ENCODE measurements at places on chromosomes 12 and 14.

DNA sequence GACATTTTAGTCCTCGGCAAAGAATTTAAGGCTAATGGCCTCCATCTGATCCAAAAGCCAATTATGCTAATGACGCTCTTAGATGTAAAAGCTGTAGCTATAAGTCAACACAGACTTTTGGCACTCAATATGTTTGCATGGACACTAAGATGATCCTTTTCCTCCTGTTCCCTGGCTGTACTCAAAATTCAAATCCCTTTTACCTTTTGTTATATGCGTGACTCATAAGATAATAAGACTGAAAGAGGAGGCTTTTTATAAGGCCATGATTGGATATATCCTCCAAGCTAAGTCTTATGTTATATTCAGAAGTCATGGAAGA is 89.8 kb downstream of the PDZRN4 start:
- no peak for DNase-seq

DNA sequence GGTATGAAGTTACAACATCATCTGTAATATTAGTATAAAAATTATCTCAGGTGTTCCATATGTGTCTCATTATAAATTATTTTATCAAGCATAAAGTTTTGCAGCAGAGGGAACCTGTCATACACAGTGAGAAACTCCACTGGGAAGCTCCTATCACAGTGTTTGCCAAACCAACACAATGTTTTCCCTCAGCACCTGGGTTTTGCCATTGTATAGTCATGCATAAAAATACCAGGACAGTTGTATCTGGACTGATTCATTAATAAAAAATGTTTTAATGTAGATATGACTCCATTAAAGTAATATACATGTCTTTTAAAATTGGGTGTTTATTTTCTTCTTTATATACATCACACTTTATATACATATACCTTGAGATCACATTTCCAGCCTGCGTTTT is 56.6 kb downstream of the METTL25 start:
- no peak for DNase-seq

DNA sequence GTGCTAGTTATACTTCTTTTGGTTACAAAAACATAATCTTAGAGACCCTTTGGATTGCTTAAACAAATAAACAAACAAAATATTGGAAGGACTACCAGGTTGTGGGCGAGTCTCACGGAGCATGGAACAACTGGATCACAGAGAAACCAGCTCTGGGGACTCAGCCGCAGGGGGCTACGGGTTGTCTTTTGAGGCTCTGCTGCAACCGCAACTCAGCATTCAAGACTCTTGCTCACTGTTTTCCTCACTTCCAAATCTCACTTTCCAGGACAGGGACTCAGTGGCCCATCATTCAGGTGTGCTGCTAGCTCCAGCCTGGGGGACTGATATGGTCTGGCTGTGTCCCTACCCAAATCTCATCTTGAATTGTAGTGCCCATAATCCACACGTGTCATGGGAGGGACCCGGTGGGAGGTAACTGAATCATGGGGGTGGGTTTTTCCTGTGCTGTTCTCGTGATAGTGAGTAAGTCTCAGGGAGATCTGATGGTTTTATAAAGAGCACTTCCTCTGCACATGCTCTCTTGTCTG is 14.0 kb upstream of the SERPINA4 start:
- no peak for DNase-seq

DNA sequence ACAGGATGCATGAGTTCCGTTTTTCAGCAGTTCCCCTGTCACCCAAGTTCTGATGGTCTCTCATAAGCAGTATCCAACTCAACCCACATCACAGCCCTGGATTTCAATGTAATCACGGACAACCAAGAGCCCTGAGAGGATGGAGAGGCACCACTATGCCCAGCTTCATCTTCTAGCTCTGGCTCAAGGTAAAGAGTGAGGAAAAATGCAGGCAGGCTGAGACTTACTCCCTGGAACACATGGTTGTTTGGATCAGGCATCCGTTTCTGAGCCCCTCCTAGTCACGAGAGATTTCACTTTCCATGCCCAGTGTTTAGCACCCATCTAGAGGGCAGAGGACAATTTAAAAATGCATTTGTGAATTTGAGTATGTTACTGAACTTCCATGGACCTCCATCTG is 45.0 kb downstream of the ANO2 start:
- DNase-seq, result no peak

DNA sequence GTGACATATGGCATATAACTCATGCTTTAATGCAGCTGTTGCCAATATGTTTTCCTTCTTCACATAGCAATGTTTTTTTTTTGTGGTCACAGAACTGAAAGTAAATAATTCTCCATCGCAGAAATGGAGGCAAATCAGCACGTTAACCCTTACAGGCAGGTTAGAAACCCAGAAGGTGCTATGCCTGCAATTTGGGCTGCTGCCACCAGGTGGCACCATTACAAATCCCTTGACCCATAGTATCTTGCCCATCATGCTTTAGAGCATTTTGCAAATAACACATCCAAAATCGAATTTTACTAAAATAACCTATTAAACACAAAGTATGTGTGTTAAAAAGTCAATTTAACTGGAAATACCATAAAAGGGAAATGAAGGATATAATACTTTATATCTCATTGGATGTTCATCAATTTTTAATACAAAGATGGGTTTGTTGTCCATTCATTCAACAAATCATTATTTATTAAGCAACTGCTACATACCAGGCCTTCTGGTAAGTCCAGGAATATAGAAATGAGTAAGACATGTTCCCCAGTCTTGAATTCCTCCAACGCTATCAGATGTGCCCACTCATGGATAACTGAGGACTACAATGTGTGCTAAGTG is 340.1 kb downstream of the GLT1D1 start:
- peak; percentile 2 for DNase-seq

- DNase-seq, result no peak
Observed at GRCh38 chr12:121248622-121249021, 38.7 kb downstream of the P2RX4 start.
